Stimulated activated CD4-positive, alpha-beta T cell treated with anti-CD3 and anti-CD28 coated beads, TNF-alpha, amount 100 ng/mL, for 48 hours (primary cell): ENCODE measurements at places on chromosomes 12 and 14.
A peak's percentile ranks its signal among the peaks of the same experiment; 100 is the strongest.

- DNase-seq: no peak
These were observed 58.7 kb downstream of the TBK1 start for GRCh38 chr12:64510667-64511066.

GRCh38 chr12:113461666-113462065, 10.0 kb downstream of the LHX5 start:
- no peak for DNase-seq

GRCh38 chr12:128513831-128514230, 246.9 kb downstream of the TMEM132C start:
- no peak for DNase-seq

DNA sequence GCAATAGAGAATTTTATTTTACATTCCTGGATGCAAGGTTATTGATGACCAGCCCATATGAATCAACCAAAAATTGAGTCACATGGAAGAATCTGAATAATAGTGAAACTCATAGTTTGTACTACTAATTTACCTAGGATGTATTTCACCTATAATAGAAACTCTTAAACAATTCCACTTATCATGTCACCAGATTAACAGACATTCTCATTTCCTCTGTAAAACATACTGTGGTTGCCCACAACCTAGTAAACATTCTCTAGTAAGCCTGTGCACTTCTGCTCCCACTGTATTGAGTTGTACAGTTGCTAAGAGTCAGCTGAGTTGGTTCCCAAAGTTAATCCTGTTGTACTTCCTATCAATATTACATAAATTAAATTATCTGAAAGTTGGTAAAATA, 196.6 kb upstream of the TMTC1 start:
- no peak for DNase-seq

DNA sequence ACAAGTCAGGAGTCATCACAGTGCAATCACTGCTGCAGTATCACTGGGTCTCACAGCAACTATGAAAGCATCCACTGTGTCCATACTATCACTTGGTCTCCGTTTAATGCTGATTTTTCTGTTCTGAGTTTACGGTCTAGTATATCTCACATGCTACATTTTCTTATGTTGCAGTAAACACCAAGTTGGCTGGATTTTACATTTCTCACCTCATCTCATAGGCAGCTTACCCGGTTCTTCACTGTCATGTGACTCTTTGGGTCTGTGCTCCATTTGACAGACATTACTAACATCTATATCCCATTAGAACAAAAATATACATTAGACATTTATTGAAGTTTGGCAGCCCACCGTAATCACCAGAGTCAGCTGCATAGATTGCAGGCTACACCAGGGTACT, 115.7 kb upstream of the PRMT8 start:
- DNase-seq: no peak

- no peak for DNase-seq
These were observed 115.4 kb upstream of the BTG1 start for GRCh38 chr12:92261071-92261470.

- no peak for DNase-seq
These were observed 62.9 kb downstream of the WSCD2 start for GRCh38 chr12:108191938-108192337.

DNA sequence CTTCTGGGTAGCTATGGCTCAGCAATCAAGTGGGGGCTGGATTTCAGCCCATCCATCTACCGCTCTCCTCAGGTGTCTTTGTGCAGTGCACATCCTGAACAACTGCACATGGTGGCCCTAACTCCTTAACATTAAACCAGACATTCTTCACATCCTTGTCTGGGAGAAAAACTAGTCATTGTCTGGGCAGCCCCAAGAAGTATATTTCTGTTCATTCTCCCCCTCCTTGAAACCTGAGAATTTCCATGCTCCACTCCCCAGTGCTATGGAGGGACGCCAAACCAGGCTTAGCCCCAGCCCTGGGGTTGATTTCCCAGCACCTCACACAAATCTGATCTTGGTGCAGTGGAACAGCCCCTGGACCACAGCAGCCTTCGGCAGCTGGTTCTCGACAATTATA, 13.4 kb downstream of the MYL2 start:
- DNase-seq: no peak

DNA sequence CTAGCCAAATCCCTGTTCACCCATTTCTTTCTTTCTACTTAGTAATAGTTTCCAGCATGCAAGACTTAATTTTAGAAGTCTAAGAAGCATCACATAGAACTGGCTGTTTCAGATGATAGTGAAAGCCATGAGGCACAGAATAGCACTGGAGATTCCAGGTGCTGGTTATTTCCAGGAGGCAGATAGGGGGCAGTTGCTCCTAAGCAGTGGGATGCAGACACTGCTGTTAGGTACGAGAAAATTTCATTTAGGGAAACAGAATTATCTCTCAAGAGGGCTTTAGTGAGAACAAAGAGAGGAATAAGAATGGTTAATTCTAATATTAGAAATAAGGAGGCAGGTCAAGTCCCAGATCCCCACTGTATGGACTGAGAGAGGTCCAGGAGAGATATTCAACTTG, 3.6 kb upstream of the MDGA2 start:
- DNase-seq: no peak

DNA sequence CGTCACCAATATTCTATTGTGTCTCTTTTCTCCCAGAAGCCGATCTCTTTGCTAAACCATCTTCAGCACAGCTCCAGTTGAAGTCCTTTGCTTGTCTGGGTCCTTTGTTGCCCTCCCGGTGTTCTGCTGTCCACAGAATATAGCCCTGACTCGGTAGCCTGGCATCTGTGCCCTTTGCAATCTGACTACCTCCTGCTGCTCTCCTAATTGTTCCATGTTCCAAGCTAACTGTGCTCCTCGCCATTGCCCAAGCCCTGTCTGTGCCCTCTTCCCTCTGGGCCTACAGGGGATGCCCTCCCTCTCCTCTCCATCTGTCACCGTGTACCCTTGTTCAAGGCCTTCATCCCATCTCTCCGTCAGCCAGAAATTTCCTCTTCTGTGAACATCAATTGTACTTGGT, 306.3 kb downstream of the APAF1 start:
- DNase-seq: no peak

GRCh38 chr12:75560167-75560566, 48.8 kb upstream of the KRR1 start:
- no peak for DNase-seq

GRCh38 chr12:49296034-49296835, 1.3 kb downstream of the PRPH start:
- DNase-seq: peak; percentile 48

DNA sequence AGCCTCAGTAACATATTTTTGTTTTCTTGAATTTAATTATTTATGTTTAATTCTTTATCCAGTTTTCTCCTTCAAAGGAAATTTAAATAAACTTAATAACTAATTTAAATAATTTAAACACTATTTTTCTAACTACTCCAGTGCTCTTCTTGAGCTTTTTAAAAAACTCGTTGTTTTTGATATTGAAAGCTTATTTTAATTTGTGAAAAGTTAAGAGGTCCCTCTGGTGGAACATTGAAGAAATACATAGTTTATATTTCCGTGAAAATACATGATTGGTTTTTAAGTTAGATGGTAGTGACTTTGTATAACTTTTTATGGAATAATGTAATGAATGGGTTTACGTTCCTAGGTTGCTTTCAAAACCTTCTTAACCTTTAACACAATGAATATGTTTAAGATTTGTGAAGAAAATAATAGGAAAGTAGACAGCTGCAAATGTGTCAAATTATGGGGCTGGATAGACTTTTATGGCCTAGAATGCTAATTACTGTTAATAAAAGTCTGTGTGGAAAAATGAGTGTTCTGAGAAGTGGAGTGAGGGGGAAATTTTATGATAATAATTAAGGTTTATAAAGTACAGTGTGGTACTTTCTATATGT, 45.9 kb upstream of the MSRB3 start:
- DNase-seq: no peak

GRCh38 chr14:63853831-63854293, 1.1 kb downstream of the SYNE2 start:
- DNase-seq: peak; percentile 16

- DNase-seq: no peak
These were observed 34.4 kb downstream of the LIMA1 start for GRCh38 chr12:50248883-50249282.

- DNase-seq: no peak
These were observed 165.5 kb downstream of the KIF21A start for GRCh38 chr12:39277416-39277815.

GRCh38 chr12:39574378-39574777, 45.2 kb downstream of the ABCD2 start:
- DNase-seq: no peak

GRCh38 chr14:64549791-64550620, at the start of gene PPP1R36:
TSS of gene PPP1R36 (plus strand) at chr14:64549961. CDS start at chr14:64549998, 37 bp downstream.
- DNase-seq: no peak

GRCh38 chr12:86226481-86226880, 29.7 kb downstream of the MGAT4C start:
- no peak for DNase-seq

DNA sequence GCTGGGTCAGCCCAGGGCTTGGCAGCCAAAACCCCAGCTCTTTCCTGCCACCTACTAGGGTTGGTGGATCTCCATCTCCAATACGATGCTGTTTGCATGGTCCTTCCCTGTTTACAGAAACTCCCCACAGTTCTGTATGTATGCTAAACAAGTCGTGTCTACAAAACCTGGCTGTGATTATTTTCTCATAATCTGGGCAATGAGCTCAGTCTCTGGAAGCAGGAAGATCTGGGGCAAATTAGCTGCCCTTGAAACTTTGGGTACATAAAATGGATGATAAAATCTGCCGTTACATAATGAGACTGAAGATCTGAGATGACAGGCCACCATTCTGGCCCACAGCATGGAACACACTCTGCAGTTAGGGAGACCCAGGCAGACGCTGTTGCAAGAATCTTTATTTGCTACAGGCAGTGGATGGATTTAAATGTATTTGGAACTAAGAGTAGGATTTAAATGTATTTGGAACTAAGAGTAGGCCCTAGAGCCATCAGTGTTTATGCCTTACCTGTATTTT, 31.7 kb downstream of the ACADS start:
- no peak for DNase-seq

DNA sequence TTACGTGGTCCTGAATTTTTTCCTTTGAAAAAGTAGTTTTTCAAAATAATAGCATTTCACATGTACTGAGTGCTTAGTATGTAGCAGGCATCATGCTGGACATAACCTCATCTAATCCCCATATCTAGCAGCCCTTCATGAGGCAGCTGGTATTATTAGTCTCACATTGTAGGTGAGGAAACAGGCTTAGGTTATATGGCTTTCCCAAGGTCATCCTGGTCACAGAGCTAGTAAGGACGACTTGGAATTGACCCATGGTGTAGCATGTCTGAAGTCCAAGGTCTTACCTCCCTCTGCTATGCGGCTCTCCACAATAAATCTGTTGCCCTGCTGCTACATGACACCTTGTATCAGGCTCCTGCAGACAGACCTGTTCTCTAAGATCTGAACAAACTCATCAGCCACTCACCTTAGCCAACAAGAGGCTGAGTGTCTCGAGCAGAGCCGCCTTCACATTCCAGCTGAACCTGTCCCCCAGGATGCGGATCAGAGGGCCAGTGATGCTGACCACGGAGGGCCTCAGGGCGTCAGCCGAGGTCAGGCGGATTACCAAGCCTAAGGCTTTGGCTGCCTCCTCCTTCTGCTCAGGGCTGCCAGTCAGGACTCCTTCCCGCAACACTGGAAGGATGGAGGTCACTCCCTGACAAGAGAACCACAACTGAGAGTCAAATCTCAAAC, 19.7 kb upstream of the RAB35 start:
- DNase-seq: no peak

GRCh38 chr12:12003609-12004008, 67.1 kb upstream of the BCL2L14 start:
- DNase-seq: no peak

GRCh38 chr12:53703756-53704155, 23.5 kb downstream of the CALCOCO1 start:
- no peak for DNase-seq

- DNase-seq: no peak
These were observed 45.8 kb upstream of the IQSEC3 start for GRCh38 chr12:20757-21156.

DNA sequence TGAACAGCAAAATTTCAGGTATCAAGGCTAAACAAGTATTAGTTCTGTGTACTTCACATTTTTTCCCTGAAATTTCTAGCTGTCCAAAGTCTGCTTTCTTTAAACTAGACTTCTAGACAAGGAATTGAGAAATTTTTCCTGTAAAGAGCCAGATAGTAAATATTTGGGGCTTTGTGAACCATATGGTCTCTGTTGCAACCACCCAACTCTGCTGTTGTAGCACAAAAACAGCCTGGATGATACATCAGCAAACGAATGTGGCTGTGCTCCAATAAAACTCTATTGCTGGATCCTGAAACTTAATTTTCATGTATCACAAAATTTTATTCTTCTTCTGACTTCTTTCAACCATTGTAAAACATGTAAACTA, 96.0 kb upstream of the SLC38A4 start:
- no peak for DNase-seq
